CD14-positive monocyte (primary cell): ENCODE measurements at places on chromosomes 2 and 18.

DNA sequence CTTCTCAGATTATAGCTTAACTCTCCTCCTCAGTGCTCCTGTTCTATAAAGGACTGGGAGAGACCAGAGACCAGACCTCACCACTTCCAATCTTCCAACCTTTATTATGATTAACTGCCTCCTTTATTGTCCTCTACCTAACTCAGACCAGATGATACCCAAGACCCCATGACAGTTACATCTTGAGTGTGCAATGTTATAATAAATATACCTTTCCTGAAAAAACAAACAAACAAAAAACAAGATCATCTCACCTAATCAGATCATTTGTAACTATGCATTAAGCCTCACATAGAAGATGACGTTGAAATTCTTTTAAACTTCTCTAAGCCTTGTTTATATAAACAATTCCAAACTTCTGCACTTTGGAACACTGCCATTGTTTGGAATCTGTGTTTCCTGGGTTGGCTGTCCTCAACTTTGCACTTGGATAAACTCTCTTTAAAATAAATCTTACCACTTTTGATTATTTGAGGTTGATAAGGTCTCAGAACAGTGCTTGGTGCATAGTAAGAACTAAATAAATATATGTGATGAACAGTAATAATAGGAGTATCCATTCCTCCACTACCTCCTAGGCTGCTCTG is 342.7 kb downstream of the TDRD15 start:
- no peak for DNase-seq

- no peak for DNase-seq
These were observed 444.4 kb upstream of the HNRNPA3 start for GRCh38 chr2:176768185-176768584.

DNA sequence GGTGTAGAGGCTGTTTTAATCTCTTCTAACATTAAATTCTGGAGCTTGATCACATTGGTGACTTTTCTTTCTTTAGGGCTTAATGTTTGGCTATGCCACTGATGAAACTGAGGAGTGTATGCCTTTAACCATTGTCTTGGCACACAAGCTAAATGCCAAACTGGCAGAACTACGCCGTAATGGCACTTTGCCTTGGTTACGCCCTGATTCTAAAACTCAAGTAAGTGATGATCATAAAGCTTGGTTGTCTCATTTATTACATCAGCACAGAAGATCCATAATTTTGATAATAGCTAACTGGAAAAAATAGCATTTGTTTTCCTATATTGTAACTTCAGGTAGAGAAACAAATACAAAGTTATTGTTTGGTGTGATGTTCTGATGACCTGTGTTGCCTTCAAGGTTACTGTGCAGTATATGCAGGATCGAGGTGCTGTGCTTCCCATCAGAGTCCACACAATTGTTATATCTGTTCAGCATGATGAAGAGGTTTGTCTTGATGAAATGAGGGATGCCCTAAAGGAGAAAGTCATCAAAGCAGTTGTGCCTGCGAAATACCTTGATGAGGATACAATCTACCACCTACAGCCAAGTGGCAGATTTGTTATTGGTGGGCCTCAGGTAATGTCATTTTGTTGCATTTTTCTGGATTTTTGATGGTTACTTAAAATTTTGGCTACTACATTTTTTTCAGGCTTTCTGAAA is 2.9 kb downstream of the MAT2A start:
- no peak for DNase-seq

- no peak for DNase-seq
These were observed 45.8 kb downstream of the INPP5D start for GRCh38 chr2:233105930-233106329.

DNA sequence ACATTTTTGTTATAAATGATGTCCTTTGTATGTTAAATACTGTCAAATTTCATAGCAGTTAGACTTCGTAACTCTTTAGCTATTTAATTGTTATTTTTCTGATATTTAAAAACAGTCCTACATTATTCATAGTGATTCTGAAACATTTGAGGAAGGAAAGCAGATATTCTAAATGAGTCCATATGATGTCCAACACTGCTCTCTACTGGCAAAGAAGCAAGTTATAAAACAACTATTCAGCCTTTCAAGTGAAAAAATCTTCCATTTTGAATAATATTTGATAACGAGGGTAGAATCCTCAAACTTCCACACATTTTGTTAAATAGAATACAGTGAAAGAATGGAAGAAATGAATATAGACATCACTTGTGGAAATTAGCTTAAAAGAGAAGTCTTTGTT is 220.8 kb downstream of the GULP1 start:
- no peak for DNase-seq

- DNase-seq = no peak
These were observed 62.3 kb downstream of the NCK2 start for GRCh38 chr2:105806996-105807395.

DNA sequence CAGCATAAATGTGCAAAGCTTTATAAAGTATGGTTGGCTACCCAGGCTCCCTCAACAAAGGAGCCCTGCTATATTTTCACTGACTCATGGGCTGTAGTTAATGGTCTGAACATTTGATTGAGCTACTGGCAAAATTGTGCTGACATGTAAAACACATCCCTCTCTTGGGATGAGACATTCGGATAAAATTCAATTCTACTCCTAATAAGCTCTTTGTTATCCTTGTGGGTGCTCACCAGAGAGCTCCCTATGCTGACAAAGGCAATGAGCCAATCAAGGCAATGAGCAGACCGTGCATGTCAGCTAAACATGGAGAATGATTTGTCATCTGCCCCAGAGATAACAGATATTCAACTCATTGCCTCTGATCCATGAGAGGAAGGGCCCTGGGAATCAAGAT is 27.7 kb downstream of the SERPINB8 start:
- DNase-seq = no peak

GRCh38 chr2:127770973-127771735 is 39.8 kb downstream of the WDR33 start:
- DNase-seq = peak; percentile 2

DNA sequence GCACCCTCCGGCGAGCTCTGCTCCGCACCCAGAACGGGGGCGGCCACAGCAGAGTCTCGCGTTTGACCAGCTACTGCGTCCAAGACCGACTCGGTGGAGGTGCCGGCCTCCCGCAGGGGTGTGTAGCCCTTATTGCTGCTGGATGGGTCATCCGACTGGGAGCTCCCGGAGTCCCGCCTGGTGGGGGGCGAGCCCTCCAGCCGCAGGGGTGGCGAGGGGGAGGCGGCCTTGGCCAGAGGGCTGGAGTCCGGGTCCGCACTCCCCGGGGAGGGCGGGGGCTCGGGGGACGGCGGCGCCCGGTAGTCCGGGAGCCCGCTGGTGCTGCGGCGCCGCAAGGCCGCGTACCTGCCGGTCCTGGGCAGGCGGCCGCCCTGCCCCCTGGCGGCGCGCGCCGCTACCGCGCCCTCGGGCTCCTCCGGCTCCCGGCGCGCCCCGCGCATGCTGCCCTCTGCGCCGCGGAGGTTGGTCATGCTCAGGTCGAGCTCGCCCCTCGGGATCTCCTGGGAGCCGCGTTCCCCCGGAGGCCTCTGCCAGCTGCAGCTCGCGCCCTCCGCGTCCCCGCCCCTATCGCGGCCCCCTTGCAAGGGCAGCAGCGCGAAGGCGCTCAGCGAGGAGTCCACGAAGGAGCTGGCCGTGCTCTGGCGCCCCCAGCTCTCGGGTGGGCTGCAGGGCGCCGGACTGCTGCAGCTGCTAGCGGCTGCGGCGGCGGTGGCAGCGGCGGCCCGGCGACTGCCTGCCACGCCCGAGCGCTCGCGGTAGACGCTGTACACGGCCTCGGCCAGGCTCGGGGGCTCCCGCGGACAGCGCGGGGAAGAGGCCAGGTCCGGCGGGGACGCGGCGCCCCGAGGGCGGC is 4.8 kb downstream of the TMEM200C start:
- peak; percentile 26 for DNase-seq

DNA sequence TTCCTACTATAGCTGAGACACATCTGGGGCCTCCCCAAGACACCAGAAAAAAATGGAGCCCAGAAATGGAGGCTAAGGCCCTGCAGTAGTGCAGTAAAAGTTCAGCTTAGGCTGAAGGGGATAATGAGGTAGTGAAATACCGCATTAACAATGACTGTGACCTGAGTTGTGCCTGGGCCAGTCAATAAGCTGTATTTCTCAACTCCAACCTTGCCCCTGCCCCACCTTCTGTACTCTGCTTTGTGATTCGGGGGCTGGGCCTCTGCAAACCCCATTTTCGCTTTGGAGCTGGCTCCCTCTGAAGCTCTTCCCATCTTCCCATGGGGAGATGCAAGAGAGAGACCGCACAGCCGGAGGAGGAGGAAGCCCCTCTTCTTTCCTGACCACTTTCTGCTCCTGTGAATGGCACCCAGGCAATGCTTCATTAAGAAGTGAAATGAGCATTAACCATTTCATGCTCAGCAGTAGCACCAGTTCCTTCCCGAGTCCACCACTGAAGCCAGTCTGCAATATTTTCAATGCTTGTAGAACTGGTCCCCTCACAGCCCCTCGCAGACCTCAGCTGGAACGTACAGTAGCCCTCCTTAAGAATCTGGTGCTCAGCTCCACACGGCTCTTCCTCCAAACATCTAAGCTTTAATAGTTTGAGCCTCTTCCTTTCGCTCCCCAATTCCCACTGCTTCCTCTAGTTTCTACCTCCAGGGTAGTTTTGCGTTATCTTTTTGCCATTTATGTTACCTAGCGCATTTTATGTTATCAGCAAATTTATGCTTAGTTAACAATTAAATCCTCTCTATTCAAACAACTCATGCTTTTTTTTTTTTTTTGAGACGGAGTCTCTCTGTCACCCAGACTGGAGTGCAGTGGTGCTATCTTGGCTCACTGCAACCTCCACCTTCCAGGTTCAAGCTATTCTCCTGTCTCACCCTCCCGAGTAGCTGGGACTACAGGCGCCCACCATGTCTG is 32.6 kb upstream of the SCYGR1 start:
- no peak for DNase-seq

GRCh38 chr2:68088940-68089339 is 26.1 kb upstream of the C1D start:
- no peak for DNase-seq

DNA sequence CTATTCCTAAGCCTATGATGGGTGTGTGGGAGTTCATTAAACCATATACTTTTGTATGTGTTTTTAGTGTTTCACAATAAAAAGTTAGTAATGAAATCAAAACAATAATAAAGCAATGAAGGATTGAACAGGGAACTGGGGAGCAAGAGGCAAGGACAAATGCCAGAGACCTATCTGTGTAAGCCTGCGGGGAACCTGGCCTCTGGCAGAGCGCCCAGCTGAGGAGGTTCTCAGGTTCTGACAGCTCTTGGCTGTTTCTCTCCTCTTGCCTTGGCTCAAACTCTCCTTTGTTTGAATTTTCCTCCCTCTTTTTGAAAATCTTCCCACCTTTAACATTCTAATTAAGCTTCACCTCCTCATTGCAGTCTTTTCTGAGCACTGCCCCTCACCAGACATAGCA is 200.0 kb upstream of the NCKAP5 start:
- DNase-seq = no peak

- no peak for DNase-seq
These were observed 109.8 kb downstream of the MAP3K20 start for GRCh38 chr2:173185437-173185836.

DNA sequence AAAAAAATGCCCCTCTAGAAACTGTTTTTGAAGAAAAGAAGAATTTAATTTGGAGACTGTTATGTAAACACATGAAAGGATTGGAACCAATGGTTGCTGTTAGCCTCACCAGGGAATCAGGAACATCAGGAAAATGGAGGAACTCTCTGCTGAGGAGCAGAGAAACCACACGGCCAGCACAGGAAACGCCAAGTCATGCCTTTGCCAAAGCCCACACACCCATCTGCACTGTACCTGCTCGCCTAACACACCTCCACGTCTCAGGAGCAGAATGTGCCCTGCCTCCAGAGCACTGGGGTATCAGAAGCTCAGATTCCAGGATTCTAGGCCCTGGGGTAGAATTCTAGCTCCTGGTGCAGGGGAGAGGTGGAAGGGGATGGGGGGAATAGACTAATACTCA is 9.8 kb upstream of the SCYGR1 start:
- peak; percentile 36 for DNase-seq

GRCh38 chr2:75142081-75142480 is 57.2 kb downstream of the TACR1 start:
- DNase-seq = no peak

GRCh38 chr2:5938566-5938896 is 246.3 kb downstream of the SOX11 start:
- DNase-seq = no peak

DNA sequence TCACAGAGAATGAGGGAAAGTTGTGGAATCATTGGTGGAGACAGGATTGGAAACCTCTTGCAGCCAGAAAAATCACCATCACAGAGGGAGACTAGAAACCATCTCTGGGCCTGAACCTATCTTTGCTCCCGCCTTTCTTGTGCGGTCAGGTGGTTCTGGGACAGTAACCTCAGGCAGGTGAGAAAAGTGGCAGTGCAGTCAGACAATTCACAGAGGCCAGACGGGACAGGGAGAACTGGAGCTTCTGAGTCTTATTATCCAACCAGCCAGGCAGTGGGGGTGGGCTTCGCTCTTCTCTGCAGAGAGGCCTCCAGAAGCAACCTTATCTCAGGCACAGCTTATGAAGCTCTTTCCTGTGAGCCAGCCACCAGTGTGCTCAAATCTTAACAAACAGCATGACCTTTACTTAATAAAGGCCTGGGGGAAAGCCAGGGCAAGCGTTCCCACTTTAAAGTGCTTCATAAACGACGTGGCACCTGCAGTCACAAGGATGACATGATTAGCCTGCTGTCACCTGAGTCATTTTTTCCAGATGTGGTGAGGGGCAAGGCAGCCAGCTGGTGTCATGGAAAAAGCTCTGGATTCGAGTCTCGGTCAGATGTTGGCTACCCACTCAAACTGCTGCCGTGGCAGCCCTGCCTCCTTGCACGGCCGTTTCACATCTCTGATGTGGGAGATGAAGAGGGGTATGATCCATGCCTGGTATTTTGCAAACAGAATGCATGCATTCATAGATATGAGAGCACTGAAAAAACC is 109.7 kb downstream of the B3GNT2 start:
- DNase-seq = no peak

- no peak for DNase-seq
These were observed 162.1 kb downstream of the QPCT start for GRCh38 chr2:37506407-37507050.

DNA sequence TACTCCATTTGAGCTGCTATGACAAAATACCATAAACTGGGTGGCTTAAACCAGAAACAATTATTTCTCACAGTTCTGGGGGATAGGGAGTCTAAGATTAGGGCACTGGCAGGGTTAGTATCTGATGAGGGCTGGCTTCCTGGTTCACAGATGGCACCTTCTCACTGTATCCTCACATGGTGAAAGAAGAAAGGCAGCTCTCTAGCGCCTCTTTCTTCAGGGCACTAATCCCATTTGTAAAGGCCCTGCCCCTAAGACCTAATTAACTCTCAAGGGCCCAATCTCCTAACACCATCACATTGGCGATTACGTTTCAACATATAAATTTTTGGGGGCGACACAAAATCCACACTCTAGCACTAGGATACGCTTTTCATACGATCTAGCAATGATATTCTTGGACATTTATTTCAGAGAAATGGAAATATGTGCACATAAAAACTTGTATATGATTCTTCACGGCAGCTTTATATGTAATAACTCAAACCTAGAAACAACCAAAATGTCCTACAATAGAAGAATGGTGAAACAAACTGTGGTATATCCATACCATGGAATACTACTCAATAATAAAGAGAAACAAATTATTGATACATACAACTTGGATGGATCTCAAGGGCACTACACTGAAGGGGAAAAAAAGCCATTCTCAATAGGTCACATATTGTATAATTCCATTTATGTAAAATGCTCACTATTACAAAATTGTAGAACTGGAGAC is 111.0 kb downstream of the BCL2L11 start:
- no peak for DNase-seq
